NCI-H2227 treated with DMSO at 0.1 percent for 48 hours (cell line): ENCODE measurements at places on chromosomes 5 and 9.

- DNase-seq, result no peak
These were observed 138.2 kb downstream of the FGF1 start for GRCh38 chr5:142547445-142548380.

GRCh38 chr9:98806394-98807035 is 955 bp upstream of the GALNT12 start:
- no peak for DNase-seq

DNA sequence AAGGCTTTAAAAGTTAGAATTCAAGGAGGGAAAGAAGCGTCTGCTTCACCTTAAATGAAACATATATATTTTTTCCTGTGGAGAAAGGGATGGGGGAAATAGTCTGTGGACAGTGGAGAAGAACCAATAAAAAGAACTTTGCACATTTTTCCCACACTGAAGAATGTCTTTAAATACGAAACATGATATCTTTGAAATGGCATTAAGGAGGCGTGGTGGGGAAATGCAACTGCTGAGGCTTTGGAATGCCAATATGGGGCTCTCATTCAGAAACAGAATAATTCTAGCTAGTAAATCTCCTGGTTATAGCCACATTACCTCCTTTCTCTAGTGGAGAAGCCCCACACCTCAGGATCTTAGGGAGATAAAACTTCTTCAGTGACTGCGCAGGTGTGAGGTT is 46.8 kb downstream of the TNC start:
- DNase-seq, result no peak

GRCh38 chr5:76926329-76927105 is 26.3 kb upstream of the CRHBP start:
- no peak for DNase-seq

GRCh38 chr5:178730940-178731265 is 444 bp upstream of the ZNF354A start:
- no peak for DNase-seq

GRCh38 chr5:8585230-8586018 is 716.5 kb downstream of the MTRR start:
- no peak for DNase-seq

DNA sequence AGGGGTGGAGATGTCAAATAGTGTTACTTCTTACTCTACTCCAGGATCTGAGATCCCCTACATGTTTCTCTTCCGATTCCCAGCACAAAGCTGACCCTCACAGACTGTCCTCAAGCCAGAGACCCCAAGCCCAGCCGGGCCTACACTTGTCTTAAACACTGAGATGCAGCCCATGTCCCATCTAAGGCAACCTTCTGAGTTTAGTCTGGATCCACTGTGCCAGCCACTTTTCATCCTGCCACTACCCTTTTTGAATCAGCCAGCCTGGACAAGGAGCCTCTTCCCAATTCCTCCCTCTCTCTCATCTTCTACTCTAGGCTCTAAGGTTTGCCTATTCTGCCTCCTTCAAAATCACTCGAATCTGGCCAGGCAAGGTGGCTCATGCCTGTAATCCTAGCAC is 6.2 kb upstream of the MYORG start:
- no peak for DNase-seq

GRCh38 chr9:20815923-20816703 is 132.1 kb downstream of the FOCAD start:
- peak; percentile 22 for DNase-seq

- no peak for DNase-seq
These were observed 30.7 kb downstream of the SPIN1 start for GRCh38 chr9:88418715-88419540.

DNA sequence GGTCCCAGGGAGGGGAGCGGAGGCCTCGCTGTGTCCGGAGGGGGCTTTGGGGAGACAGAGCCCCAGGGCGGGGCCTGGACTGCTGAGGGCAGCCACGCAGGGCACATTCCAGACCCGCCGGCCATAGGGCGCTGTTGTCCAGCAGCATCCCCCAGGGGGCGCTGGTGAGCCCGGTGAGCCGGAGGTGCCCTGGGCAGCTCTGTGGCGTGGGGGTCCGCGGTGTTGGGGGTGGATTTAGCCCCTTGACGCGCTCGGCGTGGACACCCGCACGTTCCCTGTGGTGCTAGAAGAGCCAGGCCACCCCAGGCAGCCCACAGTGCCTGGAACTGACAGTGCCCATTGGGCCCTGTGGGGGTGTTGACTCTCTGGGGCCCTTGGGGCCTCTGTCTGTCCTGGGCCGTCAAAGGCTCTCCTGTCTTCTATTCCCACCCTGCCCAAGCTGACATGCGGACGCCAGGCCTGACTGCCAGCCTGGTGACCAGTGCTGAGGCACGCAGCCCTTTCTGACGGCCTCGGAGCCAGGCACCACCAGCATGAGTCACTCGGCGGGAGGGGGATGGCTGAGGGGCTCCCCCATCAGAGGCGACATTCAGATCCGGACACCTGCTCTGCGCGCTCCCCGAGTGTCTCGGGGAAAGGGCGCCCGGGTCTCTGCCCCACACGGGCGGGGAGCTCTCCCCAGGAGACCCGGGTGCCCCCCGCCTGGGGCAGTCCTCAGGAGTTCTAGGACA is 23.9 kb downstream of the TPPP start:
- no peak for DNase-seq

GRCh38 chr5:54520940-54521339 is 3.4 kb downstream of the SNX18 start:
- no peak for DNase-seq

GRCh38 chr9:33329117-33329563 is 38.8 kb downstream of the NFX1 start:
- DNase-seq, result no peak

- no peak for DNase-seq
These were observed 5.1 kb upstream of the RALGDS start for GRCh38 chr9:133125941-133126696.

GRCh38 chr5:134458234-134459009 is 46.7 kb upstream of the CDKN2AIPNL start:
- no peak for DNase-seq

DNA sequence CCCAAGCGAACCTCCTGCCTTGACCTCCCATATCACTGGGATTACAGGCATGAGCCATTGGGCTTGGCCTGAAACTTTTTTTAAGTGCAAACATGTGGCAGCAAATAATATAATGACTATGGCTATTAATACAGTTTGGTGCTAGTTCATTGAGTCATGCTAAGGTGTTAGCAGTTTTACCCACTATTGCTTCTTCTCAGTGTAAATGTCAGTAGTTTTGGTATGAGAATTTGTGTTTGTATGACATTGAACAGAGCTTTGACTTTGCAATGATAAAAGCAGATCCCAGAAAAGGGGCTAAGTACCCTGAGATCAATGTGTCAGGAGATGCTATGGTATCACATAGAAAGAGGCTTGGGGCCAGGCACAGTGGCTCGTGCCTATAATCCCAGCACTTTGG is 67.2 kb downstream of the WDR41 start:
- no peak for DNase-seq

DNA sequence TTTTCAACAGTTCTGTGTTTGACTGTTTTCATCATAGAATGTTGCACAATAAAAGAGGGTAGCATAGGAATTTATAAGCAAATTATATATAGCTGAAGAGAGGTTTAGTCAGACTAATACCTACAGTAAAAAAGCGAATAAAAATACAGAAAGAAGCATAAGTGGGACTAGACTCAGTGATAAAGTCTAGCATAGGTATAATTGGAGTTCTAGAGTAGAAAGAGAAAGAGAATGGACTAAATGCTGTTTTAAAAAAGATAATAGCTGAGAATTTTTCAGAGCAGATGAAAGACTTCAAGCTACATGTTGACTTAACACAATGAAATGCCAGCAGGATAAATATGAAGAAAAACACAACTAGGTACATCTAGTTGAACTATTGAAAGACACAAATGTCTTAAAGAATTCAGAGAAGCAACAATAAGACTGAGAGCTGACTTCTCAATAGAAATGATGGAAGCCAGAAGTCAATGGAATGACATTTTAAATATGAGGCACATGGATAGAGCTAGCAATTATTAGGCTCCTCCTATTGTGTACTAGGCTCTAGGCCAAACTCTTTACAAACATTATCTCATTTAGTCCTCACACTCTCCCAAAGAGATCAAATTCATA is 573.9 kb downstream of the ZNF608 start:
- no peak for DNase-seq

GRCh38 chr9:70639853-70640814 is 225.7 kb upstream of the KLF9 start:
- peak; percentile 38 for DNase-seq

GRCh38 chr5:170644501-170644900 is 139.0 kb upstream of the GABRP start:
- no peak for DNase-seq

GRCh38 chr9:85237478-85237877 is 504.3 kb downstream of the AGTPBP1 start:
- no peak for DNase-seq

- DNase-seq, result no peak
These were observed 7.1 kb upstream of the CD180 start for GRCh38 chr5:67203701-67204074.

DNA sequence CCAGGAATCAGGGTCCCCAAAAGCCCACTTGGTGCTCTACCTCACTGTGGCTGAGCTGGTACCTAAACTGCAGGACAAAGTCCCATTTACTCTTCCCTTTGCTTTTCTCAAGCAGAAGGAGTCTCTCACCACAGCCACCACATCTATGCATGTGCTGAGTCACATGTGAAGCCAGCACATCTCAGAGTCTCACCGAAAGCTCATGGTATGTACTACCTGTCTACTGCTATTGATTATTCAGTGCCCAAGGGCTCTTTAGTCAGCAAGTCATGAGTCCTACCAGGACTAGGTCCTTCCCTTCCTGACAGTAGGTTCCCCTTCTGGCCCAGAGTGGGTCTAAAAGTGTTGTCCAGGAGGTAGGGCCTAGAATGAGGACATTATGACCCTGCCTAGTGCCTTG is 130.7 kb upstream of the NTRK2 start:
- DNase-seq, result no peak

DNA sequence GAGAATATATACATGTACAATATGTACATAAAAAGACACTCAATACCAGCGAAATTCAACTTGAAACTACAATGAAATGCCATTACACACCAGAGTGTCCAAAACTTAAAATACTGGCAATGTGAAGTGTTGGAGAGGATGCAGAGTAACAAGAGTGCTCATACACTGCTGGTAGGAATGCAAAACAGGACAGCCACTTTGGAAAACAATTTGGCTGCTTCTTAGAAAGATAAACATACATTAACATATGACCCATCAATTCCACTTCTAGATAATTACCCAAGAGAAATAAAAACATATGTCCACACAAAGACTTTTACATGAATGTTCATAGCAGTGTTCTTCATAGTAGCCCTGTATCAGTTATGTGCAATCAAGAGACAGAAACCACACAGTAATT is 39.4 kb upstream of the BARX1 start:
- no peak for DNase-seq

GRCh38 chr5:108536321-108536720 is 154.4 kb upstream of the FBXL17 start:
- no peak for DNase-seq

DNA sequence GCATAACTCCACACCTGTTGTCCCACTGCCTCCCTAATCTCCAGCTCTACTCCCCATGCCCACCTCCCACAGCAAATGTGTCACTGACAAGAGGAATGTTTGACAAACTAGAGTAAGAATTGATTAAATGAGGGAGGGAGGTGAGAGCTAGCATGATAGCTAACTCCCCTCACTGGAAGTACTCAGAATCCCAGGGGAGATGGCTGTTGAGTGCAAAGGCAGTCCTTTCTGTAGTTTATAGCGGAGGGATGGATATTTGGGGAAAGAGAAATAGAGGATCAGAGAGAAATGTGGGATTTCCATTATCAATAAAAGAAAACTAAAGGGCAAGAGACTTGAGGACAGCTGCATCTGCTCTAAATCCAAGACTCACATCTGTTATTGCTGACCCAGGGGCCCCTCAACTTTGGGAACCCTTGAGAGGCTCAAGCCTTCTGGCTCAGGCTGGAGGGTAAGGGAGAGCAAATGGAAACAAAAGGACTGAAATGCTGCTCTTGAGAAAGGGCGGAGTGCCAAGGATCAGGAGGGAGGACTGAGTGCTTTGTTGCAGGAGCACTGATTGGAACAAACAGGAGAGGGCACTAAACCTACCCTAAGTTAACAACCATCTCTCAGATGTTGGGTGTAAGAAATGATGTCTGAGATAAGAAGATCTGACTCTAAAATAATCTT is 372.1 kb downstream of the NTRK2 start:
- no peak for DNase-seq

DNA sequence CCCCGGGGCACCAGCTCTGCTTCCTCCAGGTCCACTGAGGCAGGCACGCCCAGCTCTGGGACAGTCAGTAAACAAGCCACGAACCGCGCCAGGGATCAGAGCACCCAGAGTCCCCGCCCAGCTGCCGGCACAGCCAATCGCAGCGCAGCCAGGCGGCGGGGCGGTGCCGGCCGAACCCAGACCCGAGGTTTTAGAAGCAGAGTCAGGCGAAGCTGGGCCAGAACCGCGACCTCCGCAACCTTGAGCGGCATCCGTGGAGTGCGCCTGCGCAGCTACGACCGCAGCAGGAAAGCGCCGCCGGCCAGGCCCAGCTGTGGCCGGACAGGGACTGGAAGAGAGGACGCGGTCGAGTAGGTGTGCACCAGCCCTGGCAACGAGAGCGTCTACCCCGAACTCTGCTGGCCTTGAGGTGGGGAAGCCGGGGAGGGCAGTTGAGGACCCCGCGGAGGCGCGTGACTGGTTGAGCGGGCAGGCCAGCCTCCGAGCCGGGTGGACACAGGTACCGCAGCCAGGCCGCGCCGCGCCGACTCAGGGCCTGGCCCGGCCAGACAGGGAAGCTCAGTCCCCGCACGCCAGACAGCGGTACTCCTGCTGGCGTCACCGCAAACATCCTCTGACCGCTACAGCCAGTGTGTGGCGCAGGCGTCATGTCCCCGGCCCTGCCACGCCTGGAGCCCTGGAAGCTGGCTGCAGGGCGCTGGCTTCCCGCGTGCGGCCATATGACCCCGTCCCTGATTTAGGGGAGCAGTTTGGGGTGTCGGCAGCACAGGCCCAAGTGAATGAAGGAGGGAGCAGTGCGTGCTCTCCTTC is at the start of gene CTSL:
CTSL (plus strand) TSS at position 220 of the 810 bp plus-strand sequence. CDS start 1,485 bp downstream, outside the sequence.
- DNase-seq, result peak; percentile 7

DNA sequence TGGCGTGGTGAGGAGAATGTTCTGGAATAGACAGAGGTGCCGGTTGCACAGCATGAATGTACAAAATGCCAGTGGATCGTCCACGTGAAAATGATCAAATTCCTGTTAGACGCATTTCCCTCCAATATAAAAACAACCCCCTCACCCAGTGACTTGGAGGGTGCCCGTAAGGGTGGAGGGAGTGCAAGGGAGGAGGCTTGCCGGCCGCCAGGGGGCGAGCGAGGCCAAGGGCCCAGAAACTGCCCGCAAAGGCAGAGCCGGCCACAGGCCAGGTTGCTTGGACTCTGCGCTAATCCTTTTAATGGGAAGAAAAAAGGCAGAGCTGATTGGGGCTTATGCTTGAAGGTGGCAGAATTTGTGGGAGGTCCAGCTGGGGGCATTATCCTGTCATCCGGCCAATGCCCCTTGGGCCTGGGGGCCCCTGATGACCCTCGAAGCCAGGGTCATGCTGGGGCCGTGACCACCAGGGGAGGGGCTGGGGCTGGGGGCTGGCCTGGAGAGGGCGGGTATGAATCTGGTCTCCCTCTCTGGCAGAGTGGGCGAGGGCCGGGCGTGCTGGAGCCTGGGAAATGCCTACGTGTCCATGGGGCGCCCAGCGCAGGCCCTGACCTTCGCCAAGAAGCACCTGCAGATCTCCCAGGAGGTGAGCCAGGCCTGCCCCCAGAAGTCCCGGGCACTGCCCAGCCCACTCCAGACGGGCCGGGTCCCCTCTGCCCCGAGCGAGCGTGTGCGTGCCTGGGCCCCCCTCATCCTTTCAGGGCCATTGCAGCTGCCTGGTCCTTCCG is 12.0 kb downstream of the GPSM1 start:
- DNase-seq, result no peak

GRCh38 chr9:35812025-35812602 is at the start of gene SPAG8:
SPAG8 (minus strand) TSS chr9:35812262; CDS start chr9:35812147, 115 bp downstream.
- DNase-seq, result peak; percentile 90
